Bronchial epithelial cell (primary cell): ENCODE measurements at places on chromosomes 11 and 22.

- peak; percentile 31 for DNase-seq
Observed at GRCh38 chr11:44899959-44900358, 50.7 kb downstream of the TP53I11 start.

DNA sequence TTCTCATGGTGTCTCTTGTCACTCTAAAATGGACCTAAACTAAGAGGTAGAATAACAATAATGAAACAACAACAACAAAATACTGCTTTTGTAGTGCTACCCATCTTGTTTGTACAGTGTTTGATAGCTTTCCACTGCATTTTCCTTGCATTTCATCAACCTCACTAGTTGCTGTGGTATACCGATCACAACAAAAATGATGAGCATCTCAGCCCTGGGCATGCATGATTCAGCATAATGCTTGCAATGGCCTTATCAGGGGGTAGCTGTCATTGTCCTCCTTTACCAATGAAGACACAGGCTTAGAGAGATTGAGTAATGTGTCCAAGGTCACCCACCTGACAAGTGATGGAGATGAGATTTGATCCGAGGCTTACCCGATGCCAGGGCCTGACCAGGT, 682.5 kb downstream of the NTM start:
- DNase-seq, result no peak

DNA sequence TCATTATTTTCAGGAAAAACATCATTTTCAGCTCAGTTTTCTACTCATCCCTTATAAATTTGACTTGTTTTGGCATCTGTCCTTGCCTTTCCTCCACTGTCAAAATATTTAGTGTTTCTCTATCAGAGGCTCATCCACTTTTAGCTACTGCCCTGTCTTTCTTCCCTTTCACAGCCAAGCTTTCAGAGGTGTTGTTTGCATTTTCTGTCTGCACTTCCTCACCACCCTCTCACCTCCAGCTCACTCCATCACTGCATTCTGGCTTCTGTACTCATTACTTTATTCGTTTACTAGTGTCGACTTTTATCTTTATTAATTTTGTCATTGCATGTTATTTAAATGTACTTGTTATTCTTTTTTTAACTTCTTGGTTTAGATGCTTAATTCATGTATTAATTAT, 26.7 kb upstream of the NNMT start:
- no peak for DNase-seq

DNA sequence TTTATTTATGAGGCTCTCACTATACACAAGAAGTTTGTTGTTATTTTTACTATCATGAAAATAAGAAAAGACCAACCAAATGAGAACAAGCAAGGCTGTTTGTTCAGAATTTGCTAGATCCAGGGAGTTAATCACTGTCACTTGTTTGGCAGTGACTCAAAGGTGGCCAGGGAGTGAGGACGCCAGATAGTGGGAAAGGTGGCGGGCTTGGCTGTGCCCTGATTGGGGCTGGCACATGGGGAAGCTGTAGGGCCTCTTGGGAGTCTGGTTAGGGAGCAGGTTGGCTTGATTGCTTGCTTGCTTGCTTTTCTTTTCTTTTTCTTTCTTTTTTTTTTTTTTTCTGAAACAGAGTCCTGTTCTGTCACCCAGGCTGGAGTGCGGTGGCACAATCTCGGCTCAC, 53.1 kb upstream of the SLC22A12 start:
- no peak for DNase-seq

GRCh38 chr22:46892866-46893265, 130.4 kb downstream of the TBC1D22A start:
- no peak for DNase-seq

GRCh38 chr11:33452836-33453624, 195.8 kb downstream of the HIPK3 start:
- DNase-seq, result peak; percentile 84

GRCh38 chr22:24072361-24072760, 61.3 kb downstream of the CABIN1 start:
- DNase-seq, result no peak

DNA sequence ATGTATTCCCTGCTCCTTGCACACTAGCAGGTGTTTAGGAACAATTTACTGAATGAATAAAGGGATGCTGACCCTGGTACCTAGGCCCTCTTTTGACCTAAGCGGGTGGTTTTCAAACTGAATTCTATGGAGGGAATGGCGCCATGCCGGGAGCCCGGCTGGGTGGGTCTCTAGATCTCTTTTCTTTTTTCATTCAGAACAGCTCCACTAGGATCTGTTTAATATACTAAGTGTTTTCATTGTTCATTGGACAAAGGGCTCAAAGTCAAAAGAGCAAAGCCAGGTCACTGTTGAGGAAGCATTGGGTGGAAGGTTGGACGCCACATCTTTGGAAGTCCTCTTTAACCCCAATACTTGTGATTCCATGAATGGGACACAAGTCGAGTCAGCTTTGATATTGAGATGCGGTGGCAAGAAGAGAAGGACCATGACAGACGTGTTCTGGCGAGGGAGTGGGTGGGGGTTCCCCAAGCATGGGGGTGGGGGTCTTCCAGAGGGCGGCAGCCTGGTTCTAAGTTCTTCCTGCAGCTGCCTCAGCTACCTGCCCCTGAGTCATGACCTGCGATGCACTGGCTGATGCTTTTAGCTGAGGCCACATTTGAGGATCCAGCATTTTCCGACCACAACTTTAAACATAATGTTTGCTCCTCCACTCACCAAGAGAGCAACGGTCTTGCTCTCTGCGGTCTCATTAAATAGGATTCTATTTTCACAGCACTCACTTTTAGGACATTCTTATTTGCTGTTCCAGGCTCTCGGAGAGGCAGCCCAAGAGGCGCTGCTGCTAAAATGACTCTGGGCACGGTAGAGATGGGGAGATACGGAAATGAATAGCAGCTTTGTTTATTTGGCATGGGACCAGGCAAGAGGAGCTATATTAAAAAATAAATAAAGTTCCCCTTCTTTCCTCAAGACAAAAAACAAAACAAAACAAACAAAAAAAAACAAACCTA, 100.6 kb downstream of the FBXO7 start:
- DNase-seq, result no peak

DNA sequence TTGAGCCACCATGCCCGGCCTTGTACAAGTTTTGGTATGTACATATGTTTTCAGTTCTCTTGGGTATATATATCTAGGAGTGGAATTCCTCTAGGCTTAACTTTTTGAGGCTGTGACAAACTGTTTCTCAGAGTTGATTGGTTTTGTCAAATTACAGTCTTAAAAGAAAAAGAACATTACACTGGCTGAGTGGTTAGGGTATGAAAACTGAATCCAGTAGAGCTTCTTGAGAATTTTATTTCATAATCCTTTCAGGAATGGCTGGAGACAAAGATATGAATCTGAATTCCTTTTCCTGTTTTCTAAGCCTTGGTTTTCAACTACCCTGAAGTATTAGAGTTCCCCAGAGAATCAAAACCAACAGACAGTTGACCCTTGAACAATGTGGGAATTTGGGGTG, 6.5 kb downstream of the METTL15 start:
- no peak for DNase-seq

DNA sequence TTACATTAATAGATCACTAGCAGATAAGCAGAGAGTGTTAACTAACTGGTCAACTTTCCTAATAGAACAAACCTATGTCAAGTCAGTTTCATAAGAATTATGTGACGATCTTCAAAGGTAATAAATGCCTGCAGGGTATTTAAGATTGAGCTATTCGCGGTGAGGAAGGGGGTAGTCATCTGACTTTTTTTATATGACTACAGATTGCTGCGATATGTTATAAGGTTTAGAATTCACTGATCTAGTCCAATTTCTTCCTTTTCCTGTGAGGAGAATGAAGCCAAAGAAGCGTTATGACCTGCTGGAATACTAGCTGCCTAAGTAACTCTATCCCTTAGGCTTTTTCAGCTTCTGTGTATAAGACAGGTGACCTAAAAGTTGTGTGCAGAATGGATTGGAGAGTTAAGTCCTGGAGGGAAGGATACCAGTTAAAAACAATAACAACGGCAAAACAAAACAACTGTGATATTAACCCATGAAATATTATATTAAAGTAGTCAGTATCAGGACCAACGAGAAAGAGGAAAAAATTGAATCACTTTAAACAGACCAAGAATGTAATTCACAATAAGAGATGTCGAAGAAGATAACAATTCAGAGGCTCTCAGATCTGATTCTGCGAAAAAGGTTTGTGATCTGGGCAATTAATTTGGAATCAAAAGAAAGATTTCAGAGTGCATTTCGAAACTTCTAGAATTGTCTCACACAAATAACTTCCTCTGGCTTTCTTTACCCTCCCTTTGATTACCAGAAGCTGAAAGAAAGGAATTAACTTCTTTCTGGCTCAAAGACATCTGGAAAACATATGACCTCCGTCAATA, 630 bp downstream of the CASP4 start:
- peak; percentile 77 for DNase-seq

DNA sequence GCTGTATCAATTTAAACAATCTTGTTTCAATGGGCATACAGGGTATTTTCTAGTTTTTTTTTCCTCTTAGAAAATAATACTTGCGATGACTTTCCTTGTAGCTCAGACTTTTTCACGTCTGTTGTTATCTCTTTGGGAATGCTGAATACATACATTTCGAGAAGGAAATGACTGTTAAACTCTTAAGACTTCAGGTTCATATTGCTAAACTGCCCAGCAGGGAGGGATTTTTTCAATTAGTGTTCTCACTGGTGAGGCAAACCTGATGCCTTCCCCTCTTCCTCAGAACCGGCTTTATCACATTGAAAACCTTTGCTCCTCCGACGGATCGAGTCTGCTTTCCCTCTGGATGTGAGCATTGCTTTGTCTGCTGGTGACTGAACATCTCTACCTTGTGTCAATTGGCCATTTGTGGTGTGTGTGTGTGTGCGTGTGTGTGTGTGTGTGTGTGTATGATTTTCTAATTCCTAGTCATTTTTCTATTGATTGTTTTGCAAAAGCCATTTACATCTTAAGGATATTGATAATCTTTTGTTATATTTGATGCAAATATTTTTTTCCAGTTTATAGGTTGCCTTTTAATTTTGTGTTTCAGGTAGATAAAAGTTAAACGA, 6.6 kb downstream of the NEAT1 start:
- peak; percentile 70 for DNase-seq

DNA sequence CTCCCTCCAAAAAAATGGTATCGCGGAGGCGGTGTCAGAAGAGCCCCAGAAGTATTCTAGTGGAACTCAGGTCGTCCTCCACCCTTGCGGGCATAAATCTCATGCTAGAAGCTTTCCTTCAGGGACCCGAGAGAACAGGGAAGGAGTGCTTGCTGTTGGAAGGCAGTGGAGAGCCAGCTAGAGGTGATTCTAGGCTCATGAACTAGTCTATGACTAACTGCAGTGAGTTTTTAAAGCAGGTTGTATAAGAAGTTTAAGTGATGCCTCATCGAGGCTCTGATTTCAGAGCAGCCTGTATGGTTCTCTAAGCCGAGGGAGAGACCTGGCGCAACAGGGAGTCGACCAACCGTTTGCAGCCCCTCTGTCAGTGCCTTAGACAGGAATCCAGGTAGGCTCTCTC, 85.7 kb downstream of the TBC1D22A start:
- peak; percentile 83 for DNase-seq

GRCh38 chr11:75152090-75152489, 1.2 kb downstream of the SLCO2B1 start:
- DNase-seq, result no peak

DNA sequence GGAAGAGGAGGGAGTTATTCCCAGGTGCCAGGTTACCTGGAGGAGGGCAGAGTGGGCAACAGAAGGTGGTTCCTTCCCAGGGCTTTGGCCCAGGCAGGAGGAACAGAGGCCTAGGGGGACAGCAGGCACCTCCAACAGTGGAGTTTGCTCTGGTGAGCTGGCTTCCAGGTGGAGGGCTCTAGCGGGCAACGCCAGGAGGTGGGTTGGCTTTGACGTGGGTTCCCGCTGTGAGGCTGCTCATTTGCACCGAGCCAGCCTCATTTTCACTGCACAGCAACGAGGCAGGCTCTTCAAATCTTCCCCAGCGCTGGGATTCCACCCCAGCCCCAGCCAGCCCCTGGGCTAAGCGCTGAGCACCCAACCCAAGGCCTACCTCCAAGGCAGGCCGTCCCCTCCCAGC, 8.1 kb downstream of the IGSF9B start:
- no peak for DNase-seq

GRCh38 chr11:66717925-66718319, 11.1 kb downstream of the SPTBN2 start:
- DNase-seq, result no peak

DNA sequence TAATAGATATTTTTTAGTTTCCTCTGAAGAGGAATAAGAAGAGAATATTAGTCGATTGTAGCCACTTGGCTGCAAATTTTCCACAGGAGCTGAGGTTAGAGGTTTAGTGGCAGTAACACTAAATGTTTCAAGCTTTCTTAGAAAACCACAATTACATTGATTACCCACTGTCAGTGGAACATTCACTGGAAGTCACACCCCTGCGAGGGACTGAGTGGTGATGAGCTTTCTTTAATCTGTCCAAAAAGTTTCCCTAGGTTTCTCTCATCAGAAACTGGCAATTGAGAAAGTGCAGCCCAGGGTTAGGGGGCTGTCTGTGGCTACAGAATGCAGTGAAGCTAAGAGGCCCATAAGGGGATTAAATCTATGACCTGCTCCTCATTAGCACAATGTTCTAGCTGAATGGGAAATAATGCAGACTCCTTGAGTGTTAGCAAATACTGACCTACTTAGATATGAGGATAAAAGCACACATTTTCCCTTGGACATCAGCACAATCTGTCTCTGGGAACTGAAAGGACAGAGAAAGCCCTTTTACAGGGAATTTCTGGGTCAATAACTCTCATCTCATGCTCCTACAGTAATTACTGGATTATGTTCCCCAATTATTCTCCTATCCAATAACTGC, 189.5 kb downstream of the FAM76B start:
- DNase-seq, result no peak

DNA sequence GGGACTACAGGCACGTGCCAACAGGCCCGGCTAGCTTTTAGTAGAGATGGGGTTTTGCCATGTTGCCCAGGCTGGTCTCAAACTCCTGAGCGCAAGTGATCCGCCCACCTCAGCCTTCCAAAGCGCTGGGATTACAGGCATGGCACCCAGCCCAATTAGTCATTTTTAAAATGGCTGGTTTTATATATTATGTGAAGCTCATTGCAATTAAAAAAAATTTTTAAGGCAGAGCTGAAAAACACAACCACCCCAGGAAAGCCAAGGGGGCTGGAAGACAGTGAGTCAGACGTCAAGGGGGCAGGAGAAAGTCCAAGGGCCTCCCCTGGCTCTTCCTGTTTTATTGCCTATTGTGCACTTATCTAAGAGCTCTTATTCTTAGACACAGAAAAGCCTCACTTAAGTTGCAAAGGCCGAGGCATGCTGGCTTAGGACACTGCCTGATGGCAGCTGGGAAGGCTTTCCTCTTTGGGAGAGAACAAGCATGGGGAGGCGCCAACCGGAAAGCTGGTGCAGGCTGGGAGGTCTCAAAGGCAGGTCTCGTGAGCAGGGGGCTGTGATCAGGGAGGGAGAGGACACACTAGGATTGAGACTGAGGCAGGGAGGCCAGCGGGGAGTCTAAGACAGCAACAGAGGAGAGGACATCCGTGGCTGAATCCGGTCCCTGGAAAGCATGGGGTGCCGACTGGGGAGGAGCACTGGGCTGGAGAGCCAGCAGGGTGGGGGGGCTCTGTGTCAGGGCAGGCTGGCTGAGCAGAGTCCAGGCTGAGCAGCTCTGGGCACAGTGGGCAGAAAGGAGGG, 11.1 kb upstream of the OSM start:
- peak; percentile 81 for DNase-seq

GRCh38 chr11:35087648-35088047, 51.3 kb upstream of the CD44 start:
- DNase-seq, result no peak
